Stimulated activated CD4-positive, alpha-beta T cell treated with anti-CD3 and anti-CD28 coated beads, Interleukin-15, amount 100 ng/mL, for 1 hour (primary cell): ENCODE measurements at places on chromosomes 11 and 22.

DNA sequence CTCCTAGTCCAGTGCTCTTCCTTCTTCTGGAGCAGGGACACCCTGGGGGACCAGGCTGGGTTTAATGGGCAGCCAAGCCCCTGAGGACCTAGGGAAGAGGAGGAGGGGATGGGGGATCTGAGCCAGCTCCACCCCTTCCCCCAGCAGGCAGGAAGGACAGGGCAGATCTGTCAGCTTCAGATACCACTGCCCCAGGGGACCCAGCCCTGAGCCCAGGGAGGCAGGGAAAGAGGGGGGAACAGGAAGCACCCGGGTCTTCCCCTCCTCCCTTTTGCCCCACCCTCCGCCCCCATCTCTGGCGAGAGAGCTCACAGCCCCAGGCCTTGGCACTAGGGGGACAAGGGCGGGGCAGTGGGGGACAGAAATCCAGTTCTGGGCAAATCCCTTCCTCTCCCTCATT, 11.7 kb upstream of the SOX10 start:
- DNase-seq: no peak

DNA sequence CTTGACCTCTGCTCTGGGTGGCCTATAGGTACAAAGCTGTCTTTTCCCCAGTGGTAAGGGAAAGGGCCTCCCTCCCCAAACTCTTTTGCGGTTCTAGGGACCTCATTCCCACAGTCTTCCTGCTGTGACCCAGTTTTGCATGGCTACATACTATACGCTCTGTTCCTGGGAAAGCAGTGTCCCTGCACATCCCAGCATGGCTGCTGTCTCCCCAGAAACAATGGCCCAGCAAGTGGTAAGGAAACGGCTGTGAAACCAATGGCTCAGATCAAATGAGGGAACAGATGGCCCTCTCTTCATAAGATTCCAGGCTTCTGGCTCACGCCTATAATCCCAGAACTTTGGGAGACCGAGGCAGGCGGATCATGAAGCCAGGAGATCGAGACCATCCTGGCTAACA, 41.1 kb downstream of the RPL27A start:
- no peak for DNase-seq

DNA sequence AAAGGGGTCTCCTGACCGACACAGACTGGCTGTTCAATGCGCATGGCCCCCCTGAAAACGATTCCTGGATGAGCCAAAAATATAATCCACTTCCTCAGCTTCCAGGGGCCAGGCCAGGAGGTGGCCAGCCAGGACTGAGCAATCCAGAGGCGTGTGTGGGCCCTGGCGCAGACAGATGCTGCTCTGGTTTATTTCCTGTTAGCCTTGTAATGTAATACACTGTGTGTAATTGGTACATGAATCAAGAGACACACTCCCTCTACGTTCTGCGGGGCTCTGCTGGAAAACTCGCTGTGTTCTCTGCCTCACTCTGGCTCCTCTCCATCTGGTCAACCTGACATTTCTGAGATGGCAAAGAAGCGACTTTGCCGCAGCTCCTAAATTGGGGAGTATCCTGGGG, 26.3 kb upstream of the ISX start:
- no peak for DNase-seq

DNA sequence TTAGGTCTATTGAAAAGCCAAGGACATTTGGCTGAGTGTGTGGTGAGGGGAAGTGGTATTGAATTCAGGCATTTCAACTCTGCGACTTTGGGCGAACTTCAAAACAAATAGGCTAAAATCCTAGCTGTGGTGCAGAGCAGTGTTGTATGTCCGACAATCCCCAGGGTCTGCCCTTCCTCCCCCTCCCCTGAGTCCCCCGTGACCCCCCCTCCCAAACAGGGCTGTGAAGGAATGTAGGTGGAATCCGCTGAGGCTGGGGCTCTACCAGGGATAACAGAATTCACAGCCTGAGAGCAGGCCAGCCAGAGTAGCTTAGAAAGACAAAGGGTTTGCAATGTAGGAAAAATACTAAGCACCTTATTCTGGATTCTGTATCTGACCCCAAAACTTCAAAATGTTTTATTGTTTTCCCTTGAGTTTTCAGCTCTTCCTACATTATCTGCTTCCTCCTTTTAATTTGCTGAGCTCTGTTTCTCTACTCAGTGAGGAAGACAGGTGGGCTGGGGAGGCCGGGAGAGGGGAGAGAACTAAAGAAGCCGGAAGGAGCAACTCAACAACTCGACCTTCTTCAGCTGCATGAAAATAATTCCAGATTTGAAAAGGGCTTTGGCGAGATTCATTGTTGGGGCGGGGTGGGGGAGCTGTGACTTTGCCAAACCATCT, 315.2 kb downstream of the BLID start:
- DNase-seq: no peak

DNA sequence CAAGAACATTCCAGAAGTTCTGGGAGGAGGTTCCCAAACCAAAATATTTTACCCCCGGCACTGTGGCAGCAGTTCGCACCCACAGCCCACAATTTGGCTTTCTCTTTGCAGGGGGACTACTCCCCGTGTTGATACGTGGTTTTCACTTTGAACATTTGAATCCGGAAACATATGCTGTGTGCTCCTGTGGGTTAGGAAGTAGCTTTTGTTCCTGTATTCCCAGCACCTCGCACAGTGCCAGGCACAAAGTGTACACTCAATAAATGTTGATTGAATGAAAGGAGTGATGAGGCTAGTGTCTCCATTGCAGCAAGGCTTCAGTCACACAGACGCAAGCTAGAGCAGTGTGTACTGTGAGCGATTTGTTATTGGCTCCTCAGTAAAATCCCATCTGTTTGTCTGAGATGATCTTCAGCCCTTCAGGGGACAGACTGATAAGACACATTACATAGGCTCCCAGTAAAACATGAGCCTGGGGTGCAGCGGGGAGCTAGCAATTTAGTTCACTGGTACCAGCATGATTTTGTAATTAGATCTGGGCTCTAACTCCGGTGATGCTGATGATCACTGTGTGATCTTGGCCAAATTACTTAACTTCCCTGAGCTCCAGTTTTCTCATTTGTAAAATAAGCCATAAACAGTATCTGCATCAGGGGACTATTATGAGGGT, 2.2 kb downstream of the LAYN start:
- no peak for DNase-seq

- no peak for DNase-seq
Observed at GRCh38 chr11:68687986-68688385, 3.6 kb downstream of the GAL start.
